Omental fat pad (tissue), 4 donors: ENCODE measurements at places on chromosomes 2 and 18.

DNA sequence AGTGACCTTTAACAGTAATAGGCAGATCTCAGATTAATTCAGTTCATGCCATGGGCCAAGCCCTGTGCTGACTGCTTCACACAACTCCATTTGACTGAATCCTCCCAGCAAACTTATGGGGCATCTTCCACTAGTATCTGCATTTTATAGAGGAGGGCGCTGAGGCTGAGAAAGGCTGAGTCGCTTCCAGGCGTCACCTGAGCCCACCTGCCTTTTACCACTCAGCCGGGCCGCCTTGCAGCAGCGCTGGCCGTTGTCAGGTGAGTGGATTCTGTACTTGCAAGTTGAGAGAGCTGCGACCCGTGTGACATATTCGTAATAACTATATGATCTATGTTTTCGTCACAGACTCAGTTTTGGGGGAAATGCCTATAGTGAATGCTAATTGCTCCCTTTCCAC is 59.3 kb upstream of the B3GNT7 start:
- no peak for DNase-seq

DNA sequence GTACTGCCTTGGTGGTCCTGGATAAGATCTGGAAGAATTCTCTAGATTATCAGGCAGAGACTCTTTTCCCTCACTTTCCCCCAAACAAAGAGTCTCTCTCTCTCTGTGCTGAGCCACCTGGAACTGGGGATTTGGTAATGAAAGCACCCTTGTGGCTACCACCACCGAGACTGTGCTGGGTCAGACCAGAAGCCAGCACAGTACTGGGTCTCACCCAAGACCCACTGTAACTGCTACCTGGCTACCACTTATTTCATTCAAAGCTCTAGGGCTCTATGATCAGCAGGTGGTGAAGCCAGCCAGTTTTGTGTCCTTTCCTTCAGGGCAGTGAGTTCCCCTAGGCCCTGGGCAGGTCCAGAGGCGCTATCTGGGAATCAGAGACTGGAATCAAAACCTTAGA is 269.6 kb upstream of the CWC22 start:
- no peak for DNase-seq

DNA sequence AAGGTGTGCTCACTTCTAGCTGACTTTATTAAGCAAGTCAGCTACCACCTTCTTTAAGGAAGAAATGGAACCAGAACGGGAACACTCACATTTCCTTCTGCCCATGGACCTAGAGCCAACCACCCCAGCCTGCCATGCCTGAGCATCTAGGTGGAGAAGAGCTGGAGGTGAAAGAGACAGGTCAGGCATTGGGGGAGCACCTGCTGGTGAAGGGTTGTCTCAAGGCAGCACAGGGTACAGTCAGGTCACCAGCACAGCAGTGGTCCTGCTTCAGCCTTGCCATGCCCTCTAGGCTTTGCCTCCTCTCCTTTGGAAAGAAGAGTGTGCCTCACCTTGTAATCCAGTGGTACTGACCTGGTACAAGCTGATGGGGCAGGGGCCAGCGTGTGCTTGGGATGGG is 107.9 kb downstream of the KCNF1 start:
- no peak for DNase-seq

GRCh38 chr2:172196768-172197431 is 94.2 kb upstream of the DLX2 start:
- DNase-seq = no peak

- DNase-seq = no peak
Observed at GRCh38 chr18:7755753-7756475, 188.8 kb downstream of the PTPRM start.

GRCh38 chr2:233991196-233991595 is 59.3 kb upstream of the SPP2 start:
- DNase-seq = no peak

DNA sequence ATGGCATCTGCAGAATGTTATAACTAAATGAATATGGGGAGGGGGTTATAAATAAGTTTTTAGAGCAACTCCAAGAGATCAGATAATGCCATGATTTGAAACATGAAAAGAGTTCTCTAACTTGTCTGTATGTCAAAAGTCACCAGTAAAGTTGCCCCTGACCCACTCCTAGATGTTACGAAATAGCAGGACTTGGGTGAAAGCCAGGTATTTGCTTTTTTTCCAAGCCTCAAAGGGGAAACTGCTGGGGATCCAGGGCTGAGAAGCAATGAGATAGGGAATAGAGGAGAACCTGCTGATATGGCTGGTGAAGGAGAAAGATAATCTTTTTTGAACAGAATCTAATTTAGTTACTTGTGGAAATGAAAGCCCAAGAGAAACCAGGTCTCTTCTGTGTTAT is 191.5 kb upstream of the CDH20 start:
- no peak for DNase-seq

DNA sequence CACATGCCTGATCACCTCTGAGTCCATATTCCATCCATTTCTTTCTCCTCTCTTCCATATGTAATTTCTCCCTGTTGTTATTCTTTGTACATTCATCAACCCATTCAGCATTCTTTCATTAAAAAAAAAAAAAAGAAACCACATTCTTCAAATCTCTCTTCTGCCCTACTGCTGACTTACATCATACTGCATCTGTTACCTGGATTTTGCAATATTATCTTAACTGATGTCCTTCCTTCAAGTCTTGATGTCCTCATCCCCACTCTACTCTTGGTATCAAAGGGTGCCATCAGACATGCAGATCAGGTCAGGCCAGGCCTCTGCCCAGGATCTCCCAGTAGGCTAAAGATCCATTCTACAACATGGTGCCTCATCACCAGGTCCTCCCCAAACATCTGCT is 90.6 kb downstream of the SGPP2 start:
- DNase-seq = no peak

DNA sequence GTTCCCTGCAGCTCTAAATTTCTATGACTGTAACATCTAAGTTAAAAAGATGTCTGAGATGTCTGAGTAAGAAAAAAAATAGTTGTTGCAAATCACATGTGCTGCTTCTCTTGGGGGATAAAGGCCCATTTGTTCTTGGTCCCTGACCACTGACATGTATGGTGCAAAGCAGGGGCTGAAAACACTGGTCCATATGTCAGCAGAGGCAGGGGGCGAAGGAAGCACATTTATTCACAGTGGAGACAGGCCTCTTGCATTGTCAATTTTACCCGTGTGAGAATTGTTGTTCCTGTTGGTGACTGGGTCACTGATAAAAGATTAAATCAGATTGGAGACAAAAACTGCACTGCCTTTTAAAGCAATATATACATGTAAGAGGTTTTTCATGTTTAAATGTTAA is 38.8 kb downstream of the PRKCE start:
- no peak for DNase-seq

GRCh38 chr2:79782576-79783452 is 270.0 kb downstream of the CTNNA2 start:
- DNase-seq = no peak

GRCh38 chr18:56575819-56576663 is 62.4 kb downstream of the TXNL1 start:
- DNase-seq = no peak

DNA sequence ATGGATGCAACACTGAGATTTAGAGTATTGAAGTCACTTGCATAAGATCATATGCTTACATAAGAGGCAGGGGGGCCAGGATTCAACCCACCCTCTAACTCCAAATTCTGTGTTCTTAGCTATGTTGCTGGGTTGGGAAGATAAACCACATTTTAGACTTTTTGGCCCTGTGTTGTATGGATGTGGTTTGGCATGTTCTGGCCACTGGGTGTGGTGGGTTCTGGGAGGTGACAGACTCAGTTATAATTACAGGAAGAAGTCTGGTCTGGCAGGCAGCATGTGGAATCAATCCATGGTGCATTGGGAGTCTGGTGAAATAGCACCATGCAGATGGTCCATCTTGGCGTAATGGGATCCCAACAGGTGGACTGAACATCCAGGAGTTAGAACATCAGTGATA is 138.9 kb downstream of the LTBP1 start:
- no peak for DNase-seq

- DNase-seq = no peak
Observed at GRCh38 chr2:134670955-134671354, 47.8 kb downstream of the TMEM163 start.

DNA sequence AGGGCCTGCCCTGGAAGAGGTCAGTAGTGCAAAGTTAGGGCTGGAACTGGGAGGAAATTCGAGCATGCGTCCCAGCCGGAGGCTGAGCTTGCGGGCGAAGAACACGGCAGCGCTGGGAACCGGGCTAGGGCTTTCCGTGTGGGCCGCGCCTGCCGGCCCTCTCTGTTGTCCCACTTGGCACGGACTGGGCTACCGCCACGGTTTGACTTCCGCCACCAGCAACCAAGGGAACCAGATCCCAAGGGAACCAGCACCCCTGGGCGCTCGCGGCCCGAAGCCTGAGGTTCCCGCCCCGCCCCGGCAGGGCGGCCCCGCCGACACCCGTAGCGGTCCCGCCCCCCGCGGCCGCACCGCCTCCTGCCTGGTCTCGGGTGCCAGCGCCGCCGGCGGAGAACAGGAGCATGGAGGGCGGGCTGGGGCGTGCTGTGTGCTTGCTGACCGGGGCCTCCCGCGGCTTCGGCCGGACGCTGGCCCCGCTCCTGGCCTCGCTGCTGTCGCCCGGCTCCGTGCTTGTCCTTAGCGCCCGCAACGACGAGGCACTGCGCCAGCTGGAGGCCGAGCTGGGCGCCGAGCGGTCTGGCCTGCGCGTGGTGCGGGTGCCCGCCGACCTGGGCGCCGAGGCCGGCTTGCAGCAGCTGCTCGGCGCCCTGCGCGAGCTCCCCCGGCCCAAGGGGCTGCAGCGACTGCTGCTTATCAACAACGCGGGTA is at the start of gene SPR:
SPR (plus strand) TSS at position 377 of the 708 bp plus-strand sequence; CDS start at position 402, 25 bp downstream.
- DNase-seq = peak; percentile 57

- no peak for DNase-seq
Observed at GRCh38 chr2:161754379-161754778, 130.2 kb downstream of the SLC4A10 start.

- no peak for DNase-seq
Observed at GRCh38 chr2:123530004-123530403, 495.1 kb upstream of the CNTNAP5 start.

GRCh38 chr18:77131652-77132368 is 773 bp downstream of the MBP start:
- DNase-seq = no peak

GRCh38 chr18:61127714-61128467 is 205.3 kb upstream of the CDH20 start:
- DNase-seq = no peak

GRCh38 chr2:187263675-187264560 is 184.1 kb downstream of the CALCRL start:
- DNase-seq = no peak

DNA sequence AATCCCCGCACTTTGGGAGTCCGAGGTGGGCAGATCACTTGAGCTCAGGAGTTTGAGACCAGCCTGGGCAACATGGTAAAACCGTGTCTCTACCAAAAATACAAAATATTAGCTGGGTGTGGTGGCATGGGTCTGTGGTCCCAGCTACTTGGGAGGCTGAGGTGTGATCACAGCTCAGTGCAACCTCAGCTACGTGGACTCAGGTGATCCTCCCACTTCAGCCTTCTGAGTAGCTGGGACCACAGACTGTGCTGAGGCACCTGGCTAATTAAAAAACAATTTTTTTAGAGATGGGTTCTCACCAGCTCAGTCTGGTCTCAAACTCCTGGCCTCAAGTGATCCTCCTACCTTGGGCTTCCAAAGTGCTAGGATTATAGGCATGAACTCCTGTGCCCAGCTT is 23.4 kb downstream of the ANKRD12 start:
- DNase-seq = no peak

DNA sequence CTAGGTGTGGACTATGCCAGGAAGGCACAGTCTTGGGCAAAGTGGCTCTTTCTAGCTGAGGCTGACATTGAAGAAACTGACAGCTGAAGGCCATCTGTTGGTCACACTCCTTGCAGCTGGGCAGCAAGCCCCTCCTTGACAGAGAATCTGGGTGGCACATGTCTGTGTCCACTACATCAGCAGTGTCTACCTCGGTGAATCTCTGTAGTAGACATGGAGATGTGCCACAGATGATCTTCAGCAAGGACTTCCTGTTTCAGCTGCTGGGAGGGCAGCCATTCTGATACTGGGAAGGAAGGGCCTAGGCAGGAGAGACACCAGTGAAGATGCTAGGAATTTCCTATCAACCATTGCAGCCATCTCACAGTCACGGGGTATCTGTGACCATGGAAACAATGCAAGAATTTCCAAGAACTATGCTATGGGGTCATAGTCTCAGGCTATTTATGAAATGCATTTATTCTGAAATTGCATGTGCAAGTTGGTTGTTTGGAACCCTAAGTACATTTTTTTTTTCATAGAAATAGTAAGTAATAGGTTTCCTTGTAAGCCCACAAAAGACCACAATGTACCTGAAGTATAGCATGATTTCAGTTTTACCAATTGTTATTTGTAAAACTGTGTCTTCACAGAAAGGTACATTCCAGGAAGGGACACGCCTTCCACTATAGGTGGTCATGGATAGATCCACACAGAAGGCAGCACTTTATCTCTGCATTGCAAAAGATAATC is 63.8 kb upstream of the DARS1 start:
- DNase-seq = no peak

DNA sequence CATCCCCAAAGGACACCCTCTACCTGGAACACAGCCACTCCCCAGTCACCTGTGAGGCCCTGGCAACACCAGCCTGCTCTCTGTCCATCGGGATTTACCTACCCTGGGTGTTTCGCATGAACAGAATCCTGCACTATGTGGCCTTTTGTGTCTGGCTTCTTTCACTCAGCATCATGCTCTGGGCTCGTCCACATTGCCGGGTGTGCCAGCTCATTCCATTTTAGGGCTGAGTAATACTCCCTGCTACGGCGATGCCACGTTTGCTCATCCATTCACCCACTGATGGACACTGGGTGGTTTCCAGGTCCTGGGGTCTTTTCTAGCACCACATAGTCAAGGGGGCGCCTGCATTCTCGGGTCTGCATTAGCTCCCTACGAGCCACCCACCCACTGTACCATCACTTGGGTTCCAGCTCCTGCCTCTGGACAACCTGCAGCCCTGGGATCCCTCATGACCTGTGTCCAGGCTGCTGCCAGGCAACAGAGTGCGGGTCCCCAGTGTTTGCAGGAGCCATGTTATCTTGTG is 22.0 kb downstream of the KCNF1 start:
- no peak for DNase-seq

DNA sequence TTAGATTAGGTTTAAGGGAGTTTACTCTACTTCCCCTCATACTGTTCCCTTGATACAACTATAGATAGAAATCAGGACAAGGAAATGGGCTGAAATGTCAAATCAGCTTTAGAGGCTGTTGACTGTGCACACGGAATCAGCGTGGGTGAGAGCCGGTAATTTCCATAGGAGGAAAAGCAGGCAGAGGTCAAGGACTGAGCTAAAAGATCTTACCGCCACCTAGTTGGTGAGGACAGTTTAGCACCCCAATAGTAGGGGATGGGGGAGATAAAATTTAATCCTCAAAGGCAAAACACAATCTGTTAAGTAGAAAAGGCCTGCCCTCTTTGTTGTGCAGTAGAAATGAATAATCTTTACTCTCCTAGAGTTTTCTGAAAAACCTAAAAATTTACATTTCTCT is 1154.5 kb upstream of the CHAC2 start:
- DNase-seq = no peak

- DNase-seq = no peak
Observed at GRCh38 chr2:39431592-39432316, 5.3 kb downstream of the MAP4K3 start.

- no peak for DNase-seq
Observed at GRCh38 chr2:217903859-217904613, 98.8 kb downstream of the TNS1 start.
